ENCODE measurements at places on chromosomes 4 and X.

DNA sequence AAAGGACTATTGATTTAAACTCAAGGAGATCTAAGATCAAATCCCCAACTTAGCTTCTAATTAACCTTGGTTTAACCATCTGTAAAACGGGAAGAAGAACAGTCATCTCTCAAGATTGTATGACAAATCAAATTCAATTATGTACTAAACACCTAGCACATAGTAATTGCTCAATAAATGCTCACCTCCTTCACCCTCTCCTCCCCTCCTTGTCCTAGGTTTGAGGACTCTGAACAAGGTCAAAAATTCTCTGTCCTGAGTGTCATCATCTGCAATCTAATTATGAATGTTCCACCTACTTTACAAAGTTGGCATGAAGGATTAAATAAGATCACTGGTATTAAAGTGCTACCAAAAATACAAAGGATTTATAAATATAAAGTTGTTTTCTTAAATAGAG, 320.1 kb upstream of the PPARGC1A start:
- DNase-seq: no peak

DNA sequence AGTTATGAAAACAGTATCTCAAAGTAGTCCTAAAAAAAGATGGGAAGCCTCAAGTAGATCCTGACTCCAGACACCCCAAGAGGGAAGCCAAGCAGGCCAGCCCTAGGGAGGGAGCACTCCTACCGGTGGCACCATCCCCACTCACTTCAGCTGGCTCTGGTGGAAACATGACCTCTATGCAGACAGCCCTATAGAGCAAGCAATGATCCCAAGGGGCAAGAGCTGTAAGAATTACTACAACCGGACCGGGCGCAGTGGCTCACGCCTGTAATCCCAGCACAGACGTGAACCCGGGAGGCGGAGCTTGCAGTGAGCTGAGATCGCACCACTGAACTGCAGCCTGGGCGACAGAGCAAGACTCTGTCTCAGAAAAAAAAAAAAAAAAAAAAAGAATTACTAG, 5.7 kb downstream of the LETM1 start:
- peak; percentile 77 for DNase-seq

DNA sequence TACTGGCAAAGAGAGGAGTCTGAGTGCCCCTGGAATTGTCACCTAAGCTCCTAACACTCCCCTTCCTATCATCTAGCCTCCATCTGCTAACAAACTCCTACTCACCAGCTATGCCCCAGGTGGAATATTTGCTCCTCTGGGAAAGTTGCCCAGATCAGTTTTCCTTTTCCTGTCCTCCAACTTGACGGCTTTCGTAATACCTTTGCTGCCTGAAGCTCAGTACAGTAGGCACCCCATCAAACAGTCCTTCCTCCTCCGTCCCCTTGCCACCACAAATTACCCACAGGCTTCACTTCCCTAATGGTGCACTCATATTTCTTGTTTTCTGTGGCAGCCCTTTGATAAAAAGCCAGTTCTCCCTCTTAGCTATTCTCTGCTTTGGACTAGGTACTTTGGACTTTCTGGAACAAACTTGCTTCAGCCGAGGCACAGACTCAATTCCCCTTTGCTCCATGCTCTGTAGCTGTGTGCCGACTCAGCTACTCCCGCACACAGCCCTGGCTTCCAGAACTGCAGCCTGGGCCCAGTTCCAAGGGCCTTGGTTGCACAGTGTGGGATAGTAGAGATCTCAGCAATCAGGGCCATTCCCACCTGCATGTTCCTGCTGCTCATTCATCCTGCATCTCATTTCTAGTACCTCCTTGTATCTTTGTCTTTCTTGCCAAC, 605.1 kb downstream of the BCOR start:
- DNase-seq: no peak

- DNase-seq: no peak
Measured at GRCh38 chrX:25202827-25203226, 187.1 kb upstream of the ARX start.

- no peak for DNase-seq
Measured at GRCh38 chrX:29243942-29244341, 656.7 kb downstream of the IL1RAPL1 start.

DNA sequence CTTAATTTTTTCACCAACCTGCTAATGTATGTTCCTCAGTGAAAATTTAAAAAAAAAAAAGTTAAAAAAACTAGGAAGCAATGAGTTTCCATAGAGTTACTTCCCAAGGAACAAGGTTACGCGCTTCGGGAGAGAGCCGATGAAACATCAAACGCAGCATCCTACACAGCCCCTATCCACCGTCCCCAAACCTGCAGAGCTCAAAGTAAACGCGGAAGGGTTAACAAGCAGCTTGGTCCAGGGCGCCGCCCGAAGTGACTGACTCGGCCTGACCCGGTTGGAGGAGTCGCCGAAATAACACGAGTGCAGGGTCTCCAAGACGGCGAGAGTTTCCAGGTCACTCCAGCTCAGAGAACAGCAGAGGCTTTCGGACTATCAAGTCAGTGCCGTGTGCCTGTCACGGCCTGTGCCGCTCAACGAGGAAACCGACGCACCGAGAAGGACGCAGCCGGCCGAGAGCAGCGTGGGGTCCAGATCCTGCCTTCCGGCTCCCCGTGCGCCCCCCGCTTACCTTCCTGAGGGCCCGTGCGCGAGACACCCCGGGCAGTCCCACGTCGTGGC, 512 bp downstream of the NOP14 start:
- DNase-seq: no peak

GRCh38 chr4:125105561-125105960, 209.2 kb upstream of the FAT4 start:
- no peak for DNase-seq

DNA sequence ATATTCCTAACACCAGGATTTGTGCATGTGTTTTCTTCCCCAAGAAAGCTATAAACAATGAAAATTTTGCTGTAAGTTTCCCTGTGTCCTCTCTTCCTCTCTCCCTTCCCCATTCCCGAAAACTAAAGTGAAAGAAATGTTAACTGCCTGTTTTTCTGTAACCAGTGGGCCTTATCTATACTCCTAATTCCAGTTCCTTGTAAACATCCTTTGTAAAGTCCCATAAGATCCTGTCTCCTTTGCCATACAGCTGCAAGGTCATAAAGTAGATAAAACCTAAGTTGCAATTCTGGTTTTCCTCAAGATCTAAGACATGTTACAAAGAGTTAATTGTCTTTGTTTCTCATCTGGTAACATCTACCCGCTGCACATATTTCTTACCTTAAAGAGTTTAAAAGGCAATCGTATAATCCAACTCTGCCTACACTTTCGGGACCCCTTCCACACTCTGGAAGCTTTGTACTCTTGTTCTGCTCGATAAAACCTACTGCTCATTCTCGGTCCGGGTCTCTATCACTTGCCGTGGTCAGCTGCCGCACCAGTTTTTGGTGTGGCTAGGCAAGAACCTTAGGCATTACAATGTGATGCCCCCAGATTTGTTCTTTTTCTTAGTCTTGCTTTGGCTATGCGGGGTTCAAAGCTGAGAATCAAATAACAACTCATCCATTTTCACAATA, 20.5 kb downstream of the UGT2B7 start:
- DNase-seq: no peak

GRCh38 chr4:47831026-47831679, 6.7 kb downstream of the CORIN start:
- DNase-seq: no peak

GRCh38 chr4:21765810-21766407, 182.7 kb downstream of the KCNIP4 start:
- peak; percentile 65 for DNase-seq

- DNase-seq: no peak
Measured at GRCh38 chr4:3386526-3386925, 55.2 kb upstream of the HGFAC start.

- no peak for DNase-seq
Measured at GRCh38 chr4:1049591-1049905, 38.1 kb downstream of the FGFRL1 start.

DNA sequence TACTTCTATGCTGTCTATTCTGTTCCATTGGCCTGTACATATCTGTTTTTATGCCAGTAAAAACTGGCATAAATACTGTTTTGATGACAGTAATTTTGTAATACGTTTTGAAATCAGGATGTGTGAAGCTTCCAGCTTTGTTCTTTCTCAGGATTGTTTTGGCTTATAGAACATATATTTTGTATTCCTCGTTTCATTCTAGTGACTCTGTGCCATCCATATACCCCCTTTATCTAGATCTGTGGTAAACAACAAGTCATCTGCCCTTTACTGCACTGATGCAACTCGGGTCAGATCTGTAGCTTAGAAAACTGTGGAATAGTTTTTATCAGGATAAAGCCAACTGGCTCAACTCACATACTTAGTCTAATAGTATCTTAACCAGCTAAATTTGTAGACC, 233.7 kb downstream of the PRDM5 start:
- DNase-seq: no peak

GRCh38 chrX:128807367-128807766, 715.9 kb downstream of the SMARCA1 start:
- DNase-seq: no peak

DNA sequence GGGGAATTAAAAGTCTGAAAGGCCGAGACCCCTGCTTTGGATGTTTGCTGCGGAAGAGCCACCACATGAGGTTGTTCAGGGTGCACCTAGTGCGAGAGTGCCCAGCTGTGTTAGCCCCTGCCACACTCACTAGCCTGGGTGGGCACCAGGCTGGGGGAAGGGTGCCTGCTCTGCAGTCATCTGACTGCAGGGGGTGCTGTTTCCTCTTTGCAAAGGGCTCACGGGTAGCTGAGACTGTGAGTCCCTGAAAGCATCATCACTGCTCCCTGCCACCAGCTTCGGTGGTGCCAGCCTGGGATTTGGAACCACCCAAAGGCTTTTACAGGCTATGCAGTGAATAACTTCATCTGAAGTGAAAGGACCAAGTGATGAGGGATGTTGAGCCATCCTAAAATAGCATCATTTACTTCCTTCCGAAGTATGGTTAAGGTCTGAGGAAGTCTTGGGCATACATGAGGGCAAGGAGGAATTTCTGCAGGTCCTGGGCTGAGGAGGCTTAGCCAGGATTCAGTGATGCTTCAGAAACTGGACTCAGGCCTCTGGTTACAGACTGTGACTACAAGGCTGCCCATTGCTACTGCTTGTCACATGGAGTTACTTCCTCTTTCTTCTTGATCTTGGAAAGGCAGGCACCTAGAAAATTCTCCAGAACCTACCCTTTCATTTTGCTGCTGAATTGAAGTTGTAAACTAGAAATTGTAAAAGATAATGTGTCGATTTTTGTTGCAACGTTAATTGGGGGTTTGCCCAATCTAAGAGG, 293.2 kb upstream of the PRPS2 start:
- peak; percentile 44 for DNase-seq

DNA sequence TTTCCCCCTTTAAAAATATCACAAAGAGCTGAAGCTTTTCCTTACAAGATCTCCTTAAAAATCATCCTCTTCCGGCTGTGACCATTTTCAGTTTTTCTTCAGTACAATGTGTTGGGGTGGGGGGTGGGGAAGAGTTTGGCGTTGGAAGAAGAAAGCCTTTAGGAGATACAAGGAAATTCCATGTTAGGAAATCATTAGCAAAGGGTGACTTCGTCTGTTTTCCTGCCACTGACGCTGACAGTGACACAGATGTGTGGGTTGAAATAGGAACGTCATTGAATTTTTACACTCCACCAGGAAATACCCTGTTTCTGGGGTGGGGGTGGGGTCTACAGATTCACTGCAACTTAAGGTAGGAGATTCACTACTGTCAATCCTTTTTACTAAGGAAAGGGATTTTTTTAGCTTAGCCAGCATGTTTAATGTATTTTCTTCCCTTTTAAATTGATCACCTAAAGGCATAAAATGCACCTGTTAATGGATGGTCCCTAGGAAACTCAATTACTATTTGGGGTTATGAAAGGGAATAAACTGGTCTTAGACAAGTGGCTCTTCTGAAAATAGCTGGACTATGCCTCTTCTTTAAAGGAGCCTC, 3.9 kb downstream of the MAMLD1 start:
- DNase-seq: no peak

DNA sequence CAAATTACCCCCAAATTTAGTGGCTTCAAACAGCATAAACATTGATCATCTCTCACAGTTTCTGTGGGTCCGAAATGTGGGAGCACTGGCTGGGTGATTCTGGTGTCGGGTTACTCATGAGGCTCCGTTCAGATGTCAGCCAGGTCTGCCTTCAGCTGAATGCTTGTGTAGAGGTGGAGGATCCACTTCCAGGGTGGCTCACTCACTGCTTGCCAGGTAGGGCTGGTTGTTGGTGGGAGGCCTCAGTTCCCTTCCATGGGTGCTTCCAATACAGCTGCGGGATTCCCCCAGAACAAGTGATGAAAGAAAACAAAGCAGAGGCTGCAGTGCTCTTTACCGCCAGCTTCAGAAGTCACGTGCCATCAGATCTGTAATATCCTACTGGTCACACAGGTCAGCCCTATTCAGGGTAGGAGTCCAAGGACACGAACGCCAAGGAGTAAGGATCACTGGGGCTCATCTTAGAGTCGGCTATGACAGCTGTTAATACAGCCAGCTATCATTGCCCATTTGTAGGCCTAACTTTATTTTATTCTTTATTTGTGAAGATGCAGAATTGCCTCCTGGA, 1.1 kb upstream of the SMIM43 start:
- no peak for DNase-seq

GRCh38 chrX:39855748-39856129, 242.0 kb downstream of the BCOR start:
- DNase-seq: no peak

- no peak for DNase-seq
Measured at GRCh38 chr4:55378617-55379467, 16.9 kb upstream of the TMEM165 start.

- no peak for DNase-seq
Measured at GRCh38 chr4:109614466-109614865, 54.4 kb downstream of the MCUB start.

DNA sequence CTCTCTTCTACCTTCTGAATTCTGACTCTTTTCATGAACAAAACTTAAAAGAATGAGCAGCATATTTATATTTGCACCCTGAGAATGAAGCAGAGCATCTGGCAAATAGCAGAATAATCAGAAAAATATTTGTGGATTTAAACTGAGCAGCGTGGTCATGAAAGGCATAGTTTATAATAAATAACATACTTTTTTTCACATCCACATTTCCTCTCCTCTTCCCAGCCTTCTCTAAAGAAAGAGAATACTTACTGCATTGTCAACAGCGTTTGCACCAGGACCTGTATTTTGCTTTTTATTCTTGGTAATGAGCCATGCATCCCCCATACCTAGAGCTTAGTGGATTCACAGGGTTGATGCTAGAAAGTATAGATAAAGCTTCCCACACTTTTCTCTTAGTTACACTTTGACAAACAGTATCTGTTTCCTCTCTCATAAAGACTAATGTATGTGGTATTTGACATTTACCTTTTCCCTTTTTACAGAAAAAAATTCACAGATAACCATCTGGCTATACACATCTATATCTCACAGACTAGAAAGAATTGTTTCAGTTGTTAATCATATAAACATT, 131.5 kb downstream of the PRSS12 start:
- no peak for DNase-seq

DNA sequence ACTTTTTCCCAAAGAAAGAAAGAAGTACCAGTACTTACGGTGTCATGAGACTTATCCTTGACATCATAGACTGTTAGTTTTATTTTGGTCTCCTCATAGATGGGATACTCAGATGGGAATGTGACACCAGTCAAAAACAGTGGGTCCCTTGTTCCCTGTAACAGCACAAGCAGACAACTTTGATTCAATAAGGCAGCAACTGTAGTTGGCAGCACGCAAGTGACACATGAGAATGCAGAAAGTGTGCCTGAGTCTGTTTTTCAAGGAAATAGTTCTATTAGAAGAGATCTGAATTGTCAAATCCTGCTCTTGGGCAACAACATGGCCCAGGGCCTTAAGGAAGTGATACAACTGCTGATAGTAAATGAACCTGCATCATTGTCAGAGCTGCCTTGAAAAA, 443.2 kb downstream of the INPP4B start:
- DNase-seq: no peak
